ENCODE measurements at places on chromosomes 11 and 22. TPM values are rescaled to one million over a fixed set of nuclear protein-coding genes. Genes with fewer than 3 reads are reported as not detected.

- peak; percentile 87 for DNase-seq
Observed at GRCh38 chr11:9815486-9816136, 151.7 kb downstream of the SWAP70 start.

DNA sequence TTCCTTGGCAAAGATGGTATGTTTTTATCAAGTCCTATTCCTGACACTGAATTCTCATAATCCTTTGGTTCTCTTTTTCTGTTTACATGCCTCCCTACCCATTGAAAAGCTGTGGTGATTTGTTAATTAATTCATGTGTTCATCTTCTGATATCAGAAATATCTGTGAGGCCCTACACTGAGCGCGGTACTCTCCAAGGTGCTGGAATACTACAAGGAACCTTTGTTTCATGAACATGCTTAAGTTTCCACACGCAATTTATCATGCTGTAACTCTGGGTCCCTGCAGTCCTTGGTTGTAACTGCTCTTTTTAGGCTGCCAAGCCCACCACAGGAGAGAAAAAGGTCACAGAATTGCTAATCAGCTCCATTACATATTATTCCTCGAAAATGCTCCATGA is 331.8 kb downstream of the FAT3 start:
- DNase-seq = peak; percentile 17

DNA sequence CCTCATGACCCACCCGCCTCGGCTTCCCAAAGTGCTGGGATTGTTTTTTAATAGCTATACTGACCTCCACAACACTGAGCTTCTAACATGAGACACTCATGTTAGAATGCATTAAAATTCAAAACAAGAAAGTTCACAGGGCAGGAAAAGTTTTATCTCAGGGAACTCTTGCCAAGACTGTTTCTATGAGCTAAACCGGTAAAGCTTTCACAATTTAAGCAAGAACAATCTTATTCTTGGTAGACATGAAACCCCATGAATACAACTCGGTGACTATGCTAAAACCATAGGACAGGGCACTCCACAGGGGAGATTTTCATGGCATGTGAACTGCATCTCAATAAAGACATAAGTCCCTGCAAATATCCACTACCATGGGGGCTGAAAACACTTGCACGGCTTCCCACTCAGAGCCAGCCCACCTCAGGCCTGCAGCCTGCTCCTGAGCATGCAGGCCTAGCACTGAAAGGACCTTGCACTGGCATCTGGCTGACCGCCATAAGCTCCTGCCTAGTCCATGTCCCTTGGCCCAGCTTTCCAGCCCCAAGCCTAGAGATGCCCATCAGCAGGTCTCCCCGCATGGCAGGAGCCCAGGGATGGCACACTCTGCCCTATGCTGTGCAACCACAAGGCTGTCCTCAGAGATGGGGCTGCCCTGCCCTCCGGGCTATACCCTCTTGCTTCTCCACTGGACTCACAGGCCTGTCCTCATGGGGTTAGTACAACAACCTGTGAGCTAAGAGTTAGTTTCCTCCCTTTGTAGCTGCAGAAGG is 58.4 kb downstream of the DGCR2 start:
- no peak for DNase-seq

GRCh38 chr11:33358150-33358831 is 101.1 kb downstream of the HIPK3 start:
- DNase-seq = no peak

GRCh38 chr11:8277691-8278090 is 14.0 kb upstream of the LMO1 start:
- no peak for DNase-seq

- no peak for DNase-seq
Observed at GRCh38 chr11:34631737-34632104, 10.8 kb downstream of the EHF start.

GRCh38 chr11:10680956-10681487 is 12.5 kb downstream of the IRAG1 start:
- DNase-seq = peak; percentile 62

- DNase-seq = peak; percentile 41
Observed at GRCh38 chr11:101555366-101555765, 28.4 kb downstream of the TRPC6 start.

The LMO2 gene
- total RNA-seq = not detected

The IGSF22 gene
- total RNA-seq = not detected

The MMP8 gene
- under 0.01 TPM for total RNA-seq
